ENCODE measurements at places on chromosomes 4 and X. TPM values are rescaled to one million over a fixed set of nuclear protein-coding genes. Genes with fewer than 3 reads are reported as not detected.

GRCh38 chr4:76879731-76880364 lies 18.1 kb downstream of the SOWAHB start:
- peak; percentile 90 for DNase-seq

GRCh38 chr4:88185906-88186305 lies 27.5 kb upstream of the ABCG2 start:
- no peak for DNase-seq

GRCh38 chr4:52376132-52376704 lies 282.9 kb downstream of the USP46 start:
- peak; percentile 21 for DNase-seq

The TRMT10A gene
- polyA plus RNA-seq: 3.0 TPM

DNA sequence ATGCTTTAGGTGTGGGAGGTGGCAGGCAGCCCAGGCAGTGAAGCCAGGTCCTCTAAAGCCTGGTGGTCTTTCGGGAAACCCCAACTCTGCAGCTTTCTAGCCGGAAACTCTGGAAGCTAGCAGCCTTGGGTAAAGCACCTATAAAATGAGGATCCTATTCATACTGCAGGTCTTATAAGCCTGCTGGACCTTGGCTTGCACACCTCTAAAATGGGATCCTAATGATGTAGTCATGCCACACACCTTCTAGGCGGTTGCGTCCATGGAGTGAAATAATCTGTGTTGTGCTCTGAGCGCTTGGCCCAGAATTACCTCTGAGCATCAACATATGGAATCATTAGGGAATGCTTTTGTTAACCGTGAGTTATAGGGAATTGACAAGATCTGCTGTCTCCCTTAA lies 36.0 kb upstream of the STS start:
- DNase-seq: no peak

- DNase-seq: no peak
Measured at GRCh38 chr4:120858776-120859175, 63.8 kb downstream of the PRDM5 start.

The MAGED4 gene
- polyA plus RNA-seq: 0.08 TPM

- DNase-seq: no peak
Measured at GRCh38 chr4:187236209-187236890, 512.7 kb upstream of the FAT1 start.

DNA sequence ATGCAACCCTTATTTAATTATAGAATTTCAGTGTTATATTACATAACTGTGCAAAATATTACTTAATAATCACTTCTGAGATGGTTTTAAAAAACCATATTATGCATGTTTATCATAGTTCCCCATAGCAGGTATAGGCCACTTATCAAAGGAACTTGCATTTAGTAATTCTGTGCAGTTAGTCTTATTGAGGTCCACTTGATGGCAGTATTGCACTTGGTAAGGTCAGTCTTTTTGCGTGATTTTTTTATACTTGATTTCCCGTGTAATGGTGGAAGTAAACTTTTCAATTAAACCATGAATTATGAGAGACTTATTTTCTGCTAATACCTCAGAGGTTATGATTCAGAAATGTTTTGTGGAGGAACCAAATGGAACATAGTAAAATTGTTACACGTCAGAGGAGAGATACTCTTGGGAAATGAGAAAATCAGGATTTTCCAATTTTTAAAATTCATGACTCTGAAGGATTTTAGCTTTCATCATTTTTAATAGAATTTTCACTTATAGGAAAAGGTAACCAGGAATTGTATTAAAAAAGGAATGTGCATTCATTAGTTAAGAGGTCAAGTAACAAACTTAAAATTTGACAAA lies 230.0 kb downstream of the CCSER1 start:
- DNase-seq: peak; percentile 84

- DNase-seq: no peak
Measured at GRCh38 chrX:45872480-45872879, 671.8 kb upstream of the DIPK2B start.

The GPRIN3 gene
- polyA plus RNA-seq: 3.2 TPM

The GPR78 gene
- 0.05 TPM for polyA plus RNA-seq

The GRIA3 gene
- polyA plus RNA-seq: 0.22 TPM

The SLC34A2 gene
- 727 TPM for polyA plus RNA-seq

The TSPAN7 gene
- polyA plus RNA-seq: 36.4 TPM

- DNase-seq: no peak
Measured at GRCh38 chrX:15127010-15127409, 142.9 kb downstream of the ASB9 start.

DNA sequence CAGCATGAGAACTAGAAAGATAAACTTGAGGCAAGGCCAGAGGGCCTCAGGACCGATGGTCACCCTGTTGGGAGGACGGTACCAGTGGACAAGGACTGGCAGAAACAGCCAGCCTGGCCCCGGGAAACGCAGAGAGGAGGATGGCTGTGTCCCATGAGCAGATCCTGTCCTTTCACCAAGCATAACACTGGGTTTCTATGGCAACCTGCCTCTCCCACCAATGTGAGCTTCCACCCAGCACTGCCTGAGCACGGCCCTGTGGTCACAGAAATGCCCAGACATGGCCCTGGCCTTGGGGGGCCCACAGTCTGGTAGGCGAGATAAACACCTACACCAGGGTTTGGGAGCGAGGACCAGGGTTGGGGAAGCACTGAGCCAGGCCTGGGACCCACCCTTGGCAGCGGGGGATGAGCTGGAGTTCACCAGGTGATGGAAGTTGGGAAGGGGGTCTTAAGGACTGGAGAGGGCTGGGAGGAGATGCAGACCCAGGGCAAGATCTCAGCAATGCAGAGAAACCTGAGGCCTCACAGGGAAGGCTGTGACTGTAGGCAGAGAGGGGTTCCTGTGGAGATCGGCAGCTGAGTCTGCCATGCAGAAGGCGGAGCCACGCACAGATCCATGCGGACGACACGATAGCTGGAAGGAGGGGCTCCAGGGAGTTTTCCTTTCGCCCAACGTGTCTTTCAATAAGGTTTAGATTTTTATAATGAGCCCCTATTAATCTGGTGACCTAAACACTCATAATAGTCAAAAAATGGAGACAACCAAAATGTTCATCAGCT lies 32.7 kb upstream of the CRMP1 start:
- no peak for DNase-seq

The CENPVL2 gene
- not detected for polyA plus RNA-seq

- DNase-seq: no peak
Measured at GRCh38 chrX:69603566-69604194, 12.2 kb upstream of the EDA start.

- DNase-seq: no peak
Measured at GRCh38 chr4:76702440-76703122, 195.4 kb downstream of the SOWAHB start.

DNA sequence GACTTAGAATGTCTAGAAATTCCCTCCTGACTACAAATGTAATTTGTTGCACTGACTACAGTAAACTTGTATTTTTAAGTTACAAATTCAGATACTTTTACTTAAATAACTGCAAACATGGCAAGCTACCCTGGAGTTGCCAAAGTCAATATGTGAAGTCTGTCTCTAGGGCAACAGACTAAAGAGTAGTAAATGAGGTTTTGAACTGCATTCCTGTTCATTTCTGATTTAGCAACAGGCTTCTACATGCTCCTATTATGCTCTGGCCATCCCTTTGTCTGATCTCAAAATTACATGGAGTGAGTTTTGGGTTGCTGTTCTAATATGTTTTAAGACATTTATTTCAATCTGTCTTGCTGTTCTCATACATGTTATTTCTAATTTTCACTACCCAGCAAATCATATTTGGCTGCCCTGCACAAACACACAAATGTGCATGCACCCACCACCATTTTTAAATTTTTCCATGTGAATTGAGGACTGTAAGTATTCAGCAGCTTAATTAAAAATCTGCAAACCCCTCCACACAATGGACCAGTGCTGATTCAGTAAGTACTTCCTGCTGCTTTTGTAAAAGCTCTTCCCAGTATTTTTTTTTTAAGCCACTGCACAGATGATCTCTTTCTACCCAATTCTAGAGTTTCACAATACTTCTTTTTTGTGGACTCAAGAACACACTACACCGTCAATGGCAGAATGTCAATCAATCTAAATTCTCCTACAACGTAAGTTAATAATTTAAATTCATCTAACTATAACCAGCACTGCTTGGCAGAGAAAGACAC lies 26.7 kb downstream of the SH3RF1 start:
- peak; percentile 77 for DNase-seq

DNA sequence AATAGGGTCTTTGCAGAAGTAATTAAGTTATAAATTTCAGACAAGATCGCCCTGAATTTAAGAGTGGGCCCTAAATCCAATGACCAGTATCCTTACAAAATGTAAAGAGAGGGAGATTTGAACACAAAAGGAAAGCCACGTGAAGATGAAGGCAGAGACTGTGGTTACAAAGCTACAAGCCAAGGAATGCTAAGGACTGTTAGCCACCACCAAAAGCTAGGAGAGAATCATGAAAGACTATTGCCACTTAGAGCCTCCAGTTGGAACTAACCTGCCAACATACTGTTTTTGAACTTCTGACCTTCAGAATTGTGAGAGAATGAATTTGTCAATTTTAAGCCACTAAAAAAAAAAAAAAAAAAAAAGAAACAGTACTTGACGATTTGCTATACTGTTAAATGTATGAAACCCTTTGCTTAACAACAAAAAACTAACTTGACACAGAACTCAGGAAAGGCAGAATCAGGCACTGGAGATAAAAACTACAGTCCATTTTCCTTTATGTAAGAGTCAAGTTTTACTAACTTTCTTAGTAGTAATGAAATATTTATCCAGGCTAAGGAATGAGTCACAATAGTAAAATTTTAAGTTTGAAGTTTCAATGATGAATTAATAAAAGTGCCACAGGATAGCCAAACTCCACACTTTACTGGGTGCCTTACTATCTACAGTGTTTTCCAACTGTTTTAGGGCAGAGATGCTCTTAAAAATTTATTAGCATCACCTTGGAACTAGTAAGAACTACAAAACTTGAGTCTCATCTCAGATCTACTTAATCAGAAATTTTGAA lies 25.1 kb downstream of the DHX15 start:
- no peak for DNase-seq

- no peak for DNase-seq
Measured at GRCh38 chr4:8117278-8117682, 41.3 kb downstream of the ABLIM2 start.

The AMTN gene
- not detected for polyA plus RNA-seq

GRCh38 chrX:55326985-55327384 lies 62.3 kb upstream of the PAGE3 start:
- DNase-seq: peak; percentile 15

The PIGA gene
- 11.7 TPM for polyA plus RNA-seq

GRCh38 chrX:148135738-148136137 lies 154.6 kb downstream of the FMR1NB start:
- DNase-seq: peak; percentile 15

DNA sequence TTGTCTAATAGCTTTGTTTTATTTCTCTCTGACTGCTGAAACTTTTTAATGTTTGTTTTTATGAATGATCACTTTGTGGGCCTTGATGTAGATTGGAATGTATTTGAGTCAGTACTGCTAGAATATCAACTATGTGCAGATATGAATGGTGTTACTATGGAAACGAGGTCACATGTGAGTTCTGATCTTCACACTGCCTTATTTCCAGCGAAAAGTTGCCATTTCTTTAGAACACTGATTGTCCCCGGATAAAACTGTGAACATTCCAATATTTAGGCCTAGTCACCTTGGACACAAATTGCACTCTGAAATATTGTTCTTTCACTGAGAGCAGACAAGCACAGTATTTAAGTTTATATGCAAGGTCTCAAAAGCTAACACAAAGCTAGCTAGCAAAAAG lies 27.2 kb upstream of the MAGED1 start:
- peak; percentile 2 for DNase-seq

DNA sequence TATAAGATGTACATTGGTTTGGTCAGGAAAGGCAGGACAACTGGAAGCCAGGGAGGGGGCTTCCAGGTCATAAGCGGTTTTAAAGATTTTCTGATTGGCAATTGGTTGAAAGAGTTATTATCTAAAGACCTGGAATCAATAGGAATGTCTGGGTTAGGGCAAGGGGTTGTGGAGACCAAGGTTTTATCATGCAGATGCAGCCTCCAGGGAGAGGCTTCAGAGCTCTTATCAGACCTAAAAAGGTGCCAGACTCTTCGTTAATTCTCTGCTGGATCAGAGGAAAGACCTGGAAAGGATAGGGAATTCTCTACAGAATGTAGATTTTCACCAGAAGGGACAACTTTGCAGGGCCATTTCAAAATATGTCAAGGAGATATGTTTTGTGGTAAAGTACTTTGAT lies 62.8 kb downstream of the BEX3 start:
- no peak for DNase-seq

DNA sequence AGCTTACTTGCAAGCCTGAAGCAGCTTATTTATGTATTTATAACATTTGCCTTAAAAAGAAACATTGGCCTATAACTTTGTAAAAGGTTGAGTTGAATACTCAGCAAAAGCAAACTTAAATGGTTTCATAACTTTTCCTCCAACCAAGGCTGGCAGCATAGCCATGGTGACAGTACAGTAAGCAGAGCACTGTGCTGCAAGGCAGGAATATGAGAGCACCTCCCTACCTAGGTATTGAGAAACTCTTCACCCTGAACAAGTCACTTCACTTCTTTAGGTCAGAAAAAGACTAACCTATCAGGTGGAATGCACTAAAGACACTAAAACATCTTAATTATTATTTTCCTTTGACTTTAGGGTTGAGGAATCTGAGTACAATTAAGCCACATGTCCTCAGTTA lies 63.9 kb upstream of the GYPA start:
- DNase-seq: no peak

The IGSF1 gene
- polyA plus RNA-seq: 0.05 TPM

DNA sequence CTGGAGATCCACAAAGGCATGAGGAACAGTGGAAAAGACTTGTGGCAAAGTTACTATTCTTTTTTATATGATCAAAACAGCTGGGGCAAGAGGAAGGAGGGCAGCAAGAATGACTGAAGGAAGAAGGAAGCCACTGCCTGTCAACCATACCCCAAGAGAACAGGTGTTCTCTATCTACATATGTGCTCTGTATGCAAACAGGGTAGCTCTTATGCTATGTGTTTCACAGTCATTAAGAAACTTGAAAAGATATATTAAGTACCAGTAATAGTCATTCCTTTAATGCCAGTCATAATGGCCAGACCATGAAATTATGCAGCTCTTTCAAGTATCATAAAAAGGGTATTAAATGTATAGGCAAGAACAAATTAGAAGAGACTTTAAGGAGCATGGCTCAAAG lies 363.9 kb downstream of the KLHL13 start:
- DNase-seq: no peak

The HGFAC gene
- 0.24 TPM for polyA plus RNA-seq

DNA sequence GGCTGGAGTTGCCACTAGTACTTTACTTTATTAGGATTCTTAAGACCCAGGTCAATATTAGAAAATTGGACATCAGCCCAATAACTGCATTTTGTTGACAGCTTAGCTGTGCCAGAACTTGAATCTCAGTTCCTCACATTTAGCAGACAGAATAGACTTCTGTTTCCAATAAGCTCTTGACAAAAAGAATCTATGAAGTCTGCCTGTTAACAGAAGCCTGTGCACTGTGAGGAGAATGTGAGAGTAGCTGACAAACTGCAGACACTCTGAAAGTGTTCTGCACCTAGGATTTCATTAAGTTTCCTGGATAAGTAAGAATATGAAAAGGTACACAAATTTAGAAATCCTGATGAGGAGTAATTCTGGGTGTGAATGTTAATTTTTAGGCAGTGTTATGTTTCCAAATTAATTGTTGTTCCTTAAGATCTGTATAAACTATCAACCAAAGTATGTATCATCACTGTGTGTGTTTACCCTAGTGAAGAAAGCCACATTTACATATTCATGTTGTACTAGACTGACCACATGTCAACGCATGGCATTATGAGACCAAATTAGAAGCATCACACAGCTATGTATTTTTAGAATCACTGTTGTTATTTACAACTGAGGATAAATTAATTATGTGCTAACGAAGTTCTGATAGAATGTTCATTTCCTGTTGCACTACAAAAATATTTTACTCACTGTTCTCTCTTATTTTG lies 756.4 kb upstream of the IGFBP7 start:
- DNase-seq: no peak

- DNase-seq: no peak
Measured at GRCh38 chr4:54714631-54715030, 56.9 kb downstream of the KIT start.

The KIT gene
- polyA plus RNA-seq: 3.9 TPM
